ENCODE measurements at places on chromosomes 4 and X.

DNA sequence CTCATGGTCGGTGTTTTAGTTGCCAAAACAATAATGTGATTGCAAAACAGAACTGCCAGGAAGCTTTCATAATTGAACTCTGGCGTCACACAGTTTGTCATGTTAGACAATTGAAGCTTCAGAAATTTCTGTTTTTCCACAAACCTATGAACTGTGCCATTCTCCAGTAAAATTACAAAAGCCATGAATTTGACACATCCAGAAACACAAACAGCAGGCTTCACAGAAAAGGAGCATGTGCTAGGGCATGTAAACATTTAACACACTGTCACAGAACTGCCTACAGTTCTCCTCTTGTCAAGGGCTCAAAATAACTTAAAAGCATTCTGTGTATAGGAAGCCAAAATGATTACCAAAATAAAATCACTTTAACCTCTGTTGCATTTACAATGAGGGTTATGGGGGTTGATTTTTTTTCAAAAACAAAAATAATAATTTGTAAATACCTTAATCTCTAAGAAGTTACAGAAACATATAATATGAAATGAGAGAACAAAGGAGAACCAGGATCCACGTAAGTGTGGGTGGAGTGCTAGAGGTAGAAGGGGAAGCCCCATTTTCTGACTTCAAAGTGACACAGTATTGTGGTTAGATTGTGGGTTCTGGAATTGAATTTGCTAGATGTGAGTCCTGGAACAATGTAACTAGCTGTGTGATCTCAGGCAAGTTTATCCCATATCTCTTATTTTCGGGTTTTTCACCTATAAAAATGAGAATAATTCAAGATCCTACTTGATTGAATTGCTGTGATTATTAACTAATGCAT lies 295.0 kb downstream of the CENPC start:
- DNase-seq, result no peak

- DNase-seq, result no peak
These were observed 43.6 kb upstream of the GRPEL1 start for GRCh38 chr4:7111441-7111840.

GRCh38 chr4:38128478-38129459 lies 168.6 kb downstream of the PTTG2 start:
- DNase-seq, result no peak

DNA sequence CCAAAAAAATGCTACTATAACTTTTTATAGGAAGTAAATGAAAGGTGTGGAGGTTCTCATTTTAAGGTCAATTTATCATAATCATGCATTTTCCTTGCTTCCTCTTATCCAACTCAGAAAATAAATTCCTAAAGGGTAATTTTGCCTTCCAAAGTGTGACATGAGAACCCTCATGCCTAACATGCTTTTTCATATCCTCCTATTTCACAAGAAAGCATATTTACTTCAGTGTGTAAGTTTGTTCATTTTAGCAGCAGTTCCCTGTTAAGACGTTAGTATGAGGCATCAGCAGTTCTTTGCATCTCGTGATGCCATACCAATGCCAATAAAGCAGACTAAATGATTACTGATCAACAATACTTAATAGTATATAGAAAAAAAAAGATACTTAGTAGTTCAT lies 18.4 kb downstream of the WDFY3 start:
- DNase-seq, result no peak

DNA sequence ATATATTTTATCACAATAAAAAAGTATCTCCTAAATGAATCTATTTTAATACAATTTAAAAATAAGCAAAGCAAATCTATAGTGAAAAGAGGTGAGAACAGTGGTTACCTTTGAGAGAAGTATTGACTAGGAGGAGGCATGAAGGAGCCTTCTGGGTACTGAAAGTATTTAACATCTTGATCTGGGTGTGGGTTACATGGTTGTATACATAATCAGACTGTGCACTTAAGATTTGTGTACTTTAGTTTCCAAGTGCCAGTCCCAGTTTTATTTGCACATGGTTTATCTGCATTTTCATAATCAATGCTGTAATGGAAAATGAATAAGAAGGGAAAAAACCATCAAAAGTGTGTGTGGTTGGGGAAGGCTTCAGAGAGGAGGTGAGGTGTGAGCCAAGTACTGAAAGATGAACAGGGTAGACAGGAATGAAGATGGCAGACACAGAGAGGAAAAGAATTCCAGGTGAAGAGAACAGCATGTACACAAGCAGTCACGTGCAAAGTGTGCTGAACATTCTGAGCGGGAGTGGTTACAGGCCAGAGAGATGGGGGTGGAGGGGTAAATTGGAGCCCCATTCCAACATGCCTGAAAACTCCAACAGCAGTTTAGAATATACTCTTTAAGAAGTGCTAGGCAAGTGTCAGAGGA lies 14.6 kb downstream of the MAP7D2 start:
- DNase-seq, result no peak

DNA sequence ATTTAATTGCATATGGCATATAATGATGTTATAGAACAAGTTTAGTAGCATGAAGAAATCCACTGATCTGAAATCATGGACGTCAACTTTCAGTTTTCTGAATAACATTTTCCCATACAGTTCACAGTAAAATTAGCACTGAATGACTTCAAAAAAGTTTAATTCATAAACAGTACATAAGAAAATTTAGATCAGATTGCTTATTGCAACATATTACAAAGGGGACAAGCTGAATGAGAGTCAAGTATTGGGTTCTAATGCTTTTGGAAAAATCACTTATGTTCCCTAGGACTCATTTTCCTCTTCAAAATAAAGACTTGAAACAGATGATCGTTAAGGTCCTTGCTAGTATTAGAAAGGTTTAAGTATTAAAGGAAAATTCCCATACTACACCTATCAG lies 898.3 kb upstream of the INTU start:
- DNase-seq, result no peak

- no peak for DNase-seq
These were observed 23.9 kb downstream of the BLOC1S4 start for GRCh38 chr4:6739920-6740319.
